ENCODE measurements at places on chromosomes 1 and 21. TPM values are rescaled to one million over a fixed set of nuclear protein-coding genes. Genes with fewer than 3 reads are reported as not detected.

Gene TRIM67
- not detected for total RNA-seq

Gene APOBEC4
- total RNA-seq, result 3.1 TPM

Gene GRIK3
- total RNA-seq, result not detected

Gene FMO3
- total RNA-seq, result 12.6 TPM

Gene GJA4
- total RNA-seq, result 5.2 TPM

Gene KRTAP11-1
- 0.46 TPM for total RNA-seq

Gene AKR7A3
- total RNA-seq, result 2.1 TPM

Gene LRRN2
- 4.2 TPM for total RNA-seq

Gene NEXN
- 14.3 TPM for total RNA-seq

Gene GPR161
- 13.6 TPM for total RNA-seq

Gene LCE4A
- total RNA-seq, result not detected

Gene IL10
- total RNA-seq, result 5.2 TPM

Gene CFHR5
- total RNA-seq, result not detected

Gene FRRS1
- 2.2 TPM for total RNA-seq

Gene FHL3
- 16.2 TPM for total RNA-seq

Gene ZZZ3
- total RNA-seq, result 48.8 TPM

Gene KIF17
- total RNA-seq, result 5.6 TPM

GRCh38 chr21:33265664-33266049 is 510 bp upstream of the IL10RB start:
- no peak for DNase-seq

- DNase-seq, result no peak
Observed at GRCh38 chr1:16294219-16295212, 57.5 kb upstream of the CPLANE2 start.

DNA sequence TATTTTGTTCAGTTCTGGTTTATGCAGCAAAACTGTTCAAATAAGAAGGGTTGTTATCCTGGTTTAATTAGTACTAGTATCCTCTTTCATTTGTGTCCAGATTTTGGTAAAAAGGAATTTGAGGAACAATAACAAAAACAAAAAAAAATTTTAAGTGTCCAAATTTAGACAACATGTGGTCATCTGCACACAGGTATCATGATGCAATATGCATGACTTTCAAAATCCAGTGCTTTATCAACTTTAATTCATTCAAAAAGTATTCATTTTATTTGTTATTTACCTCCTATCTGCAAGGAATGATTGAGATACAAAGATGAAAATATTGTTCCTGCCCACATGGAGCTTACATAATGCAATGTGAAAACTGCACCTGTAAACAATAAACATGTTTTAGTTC is 16.7 kb upstream of the MAGI3 start:
- DNase-seq, result no peak

- DNase-seq, result no peak
Observed at GRCh38 chr21:28865488-28866186, 127.0 kb downstream of the LTN1 start.

GRCh38 chr1:28718586-28719331 is 18.0 kb upstream of the YTHDF2 start:
- no peak for DNase-seq

DNA sequence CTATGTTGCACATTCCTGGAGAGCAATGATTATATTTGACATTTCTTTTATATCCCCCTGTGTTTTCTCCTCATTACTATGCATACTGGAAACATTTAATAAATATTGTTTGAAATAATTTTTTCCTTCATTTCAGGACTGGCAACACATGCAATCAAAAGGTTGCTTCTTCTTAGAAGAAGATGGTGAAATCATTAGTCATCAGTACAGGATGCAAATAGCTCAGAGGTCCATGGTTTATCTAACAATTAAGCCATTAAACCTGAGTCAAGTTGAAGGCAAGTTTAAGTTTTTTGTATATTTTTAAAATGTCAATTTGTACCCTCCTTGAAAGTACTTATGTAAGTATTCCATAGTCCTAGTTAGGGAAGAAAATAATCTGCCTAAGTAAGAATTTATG is 22.5 kb downstream of the EFCAB7 start:
- no peak for DNase-seq

- DNase-seq, result peak; percentile 64
Observed at GRCh38 chr1:225921734-225922709, 2.0 kb downstream of the PYCR2 start.

- peak; percentile 91 for DNase-seq
Observed at GRCh38 chr1:16167331-16168143, 11.7 kb upstream of the EPHA2 start.

DNA sequence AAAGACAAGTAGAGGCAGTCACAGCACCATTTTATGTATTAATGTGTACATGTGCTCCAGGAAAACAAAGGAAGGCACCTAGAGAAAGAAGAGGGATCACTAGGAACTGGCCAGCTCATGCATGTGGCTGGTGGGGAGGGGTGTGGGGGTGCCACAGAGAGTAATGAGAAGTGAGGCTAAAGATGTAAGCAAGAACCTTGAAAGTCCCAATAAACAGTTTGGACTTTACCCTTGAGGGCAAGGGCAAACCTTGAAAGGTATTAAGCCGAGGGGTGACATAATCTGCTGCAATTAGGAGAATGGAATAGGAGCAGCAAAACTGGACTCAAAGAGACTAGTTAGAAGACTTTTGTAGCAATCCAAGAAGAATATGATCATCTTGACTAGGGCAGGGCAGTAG is 51.5 kb downstream of the ERI3 start:
- DNase-seq, result no peak

GRCh38 chr1:64839732-64840405 is 95.0 kb downstream of the RAVER2 start:
- no peak for DNase-seq

DNA sequence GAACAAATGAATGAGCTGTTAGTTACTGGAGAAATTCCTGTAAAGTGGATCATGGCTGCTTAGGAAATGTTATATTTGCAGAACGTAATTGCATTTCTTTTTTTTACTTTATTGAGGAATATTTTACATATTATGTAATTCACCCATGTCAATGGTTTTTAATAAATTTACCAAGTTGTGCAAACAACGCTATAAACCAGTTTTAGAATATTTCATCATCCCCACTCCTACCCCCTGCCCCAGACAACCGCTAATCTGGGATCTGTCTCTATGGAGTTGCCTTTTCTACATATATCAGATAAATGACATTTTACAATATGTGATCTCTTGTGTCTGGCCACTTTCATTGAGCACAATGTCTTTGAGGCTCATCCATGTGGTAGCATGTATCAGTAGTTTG is 4.3 kb upstream of the IFFO2 start:
- DNase-seq, result no peak

DNA sequence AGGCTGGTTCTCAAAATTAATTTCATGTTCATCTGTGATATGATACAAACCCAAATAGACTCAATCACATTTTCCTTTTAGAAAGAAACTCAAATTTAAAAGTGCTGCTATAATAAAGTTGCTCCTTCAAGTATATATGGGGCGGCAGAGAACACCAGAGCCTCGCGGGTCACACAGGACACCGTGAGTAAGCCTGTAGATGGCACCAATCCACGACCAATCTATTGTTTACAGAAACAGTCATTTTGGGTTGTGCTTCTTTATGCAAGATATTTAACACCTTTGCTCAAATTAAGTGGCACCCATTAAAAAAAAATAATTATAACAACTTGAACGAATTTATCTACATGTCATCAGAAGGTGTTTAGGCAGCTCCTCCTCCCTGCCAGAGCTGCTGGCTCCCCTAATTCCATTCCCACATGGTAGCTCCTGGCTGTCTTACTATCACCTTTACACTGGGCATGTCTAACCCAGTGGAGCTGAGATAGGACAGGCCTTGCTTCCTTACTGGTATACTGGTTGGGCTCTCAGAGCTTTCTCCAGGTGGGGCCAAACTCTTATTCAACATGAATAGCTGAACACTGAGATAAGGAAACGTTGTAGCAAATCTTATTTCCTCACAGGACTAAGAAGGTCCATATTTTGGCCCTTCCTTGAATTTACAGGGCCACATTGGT is 287.0 kb downstream of the SDCCAG8 start:
- no peak for DNase-seq

DNA sequence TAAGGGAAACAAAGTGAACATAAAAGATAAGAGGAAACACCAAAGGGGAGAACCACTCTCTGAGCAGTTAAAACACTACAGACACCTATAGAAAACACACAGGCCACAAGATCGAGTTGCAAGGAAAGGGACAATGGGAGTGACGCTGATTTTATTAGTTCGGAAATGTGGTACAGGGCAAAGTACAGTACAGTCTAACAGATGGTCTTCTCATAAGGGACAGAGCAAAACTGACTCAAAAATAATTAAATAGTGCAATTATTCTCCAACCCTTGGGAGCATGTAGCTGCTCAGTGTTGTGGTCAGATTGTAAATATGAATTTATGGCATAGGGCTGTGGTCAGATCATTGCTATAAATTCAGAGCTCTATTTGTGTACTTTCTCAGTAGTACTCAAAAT is 352.0 kb downstream of the USH2A start:
- no peak for DNase-seq

GRCh38 chr1:203306089-203306964 is 1.0 kb downstream of the BTG2 start:
- DNase-seq, result peak; percentile 96

- DNase-seq, result no peak
Observed at GRCh38 chr1:215160351-215160750, 77.8 kb downstream of the KCNK2 start.

DNA sequence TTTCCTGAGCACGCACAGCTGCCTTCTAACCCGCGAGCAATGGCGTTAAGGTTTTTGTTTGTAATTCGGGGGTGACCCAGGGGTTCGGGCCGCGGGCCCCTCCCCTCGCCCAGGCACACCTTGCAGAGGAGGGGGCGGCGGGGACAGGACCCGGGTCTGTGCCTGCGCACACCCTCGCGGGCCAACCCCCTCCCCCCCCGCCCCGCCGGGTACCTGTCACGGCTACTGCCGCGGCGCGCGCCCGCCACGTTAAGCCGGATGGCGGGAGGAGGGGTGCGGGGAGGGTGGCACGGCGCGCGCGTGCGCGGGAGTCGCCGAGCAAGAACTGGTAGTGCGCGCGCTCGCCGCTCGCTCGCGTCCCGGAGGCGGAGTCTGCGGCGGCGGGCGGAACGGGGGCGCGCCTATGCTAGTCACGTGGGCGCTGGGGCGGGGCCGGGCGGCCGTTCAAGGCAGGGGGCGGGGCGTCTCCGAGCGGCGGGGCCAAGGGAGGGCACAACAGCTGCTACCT is at the start of gene TPTE:
Gene TPTE, plus strand, starts transcription at position 493 of the 508 bp plus-strand sequence. CDS start 17,141 bp downstream, outside the sequence.
- peak; percentile 86 for DNase-seq

- no peak for DNase-seq
Observed at GRCh38 chr1:148333875-148334338, 149.2 kb downstream of the PPIAL4G start.

DNA sequence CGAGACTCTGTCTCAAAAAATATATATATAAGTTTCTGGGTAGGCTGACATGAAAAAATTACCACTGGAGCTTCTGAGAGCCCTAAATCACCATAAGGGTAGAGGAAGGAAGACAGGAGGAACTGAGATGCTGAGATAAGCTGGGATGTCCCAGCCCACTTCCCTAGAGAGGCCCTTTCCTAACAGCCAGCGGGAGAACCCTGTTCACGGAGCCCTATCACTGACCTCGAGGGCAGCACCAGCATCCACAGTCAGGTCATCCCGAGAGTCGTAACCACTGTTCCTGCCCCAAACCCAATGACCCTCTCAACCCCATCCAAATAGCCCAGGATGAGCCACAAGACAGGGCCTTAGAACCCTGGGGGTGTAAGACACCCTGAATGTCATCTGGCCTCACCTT is 77.5 kb downstream of the CD34 start:
- DNase-seq, result no peak

GRCh38 chr1:3069491-3070308 is 697 bp downstream of the PRDM16 start:
- DNase-seq, result peak; percentile 52

- DNase-seq, result no peak
Observed at GRCh38 chr21:17783481-17784179, 35.5 kb downstream of the C21orf91 start.

DNA sequence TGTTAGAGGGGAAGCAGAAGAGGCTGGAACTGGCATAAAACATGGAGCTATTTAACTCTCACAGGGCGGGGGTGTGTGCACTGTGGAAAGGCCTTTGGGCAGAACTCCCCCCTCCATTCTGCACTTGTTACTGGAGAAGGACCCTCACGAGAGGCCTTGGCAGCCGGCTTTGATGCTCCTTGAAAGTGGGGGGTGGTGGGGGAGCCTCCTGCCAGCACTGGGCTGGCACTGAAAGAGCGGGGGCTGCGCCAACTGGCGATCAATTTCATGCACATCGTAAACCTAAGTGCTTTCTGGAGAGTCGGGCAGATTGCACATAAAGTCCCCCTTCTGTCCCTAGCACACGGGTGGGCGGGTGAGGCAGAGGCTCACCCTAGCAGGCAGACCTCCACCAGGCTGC is 28.9 kb downstream of the FOXO6 start:
- DNase-seq, result no peak

DNA sequence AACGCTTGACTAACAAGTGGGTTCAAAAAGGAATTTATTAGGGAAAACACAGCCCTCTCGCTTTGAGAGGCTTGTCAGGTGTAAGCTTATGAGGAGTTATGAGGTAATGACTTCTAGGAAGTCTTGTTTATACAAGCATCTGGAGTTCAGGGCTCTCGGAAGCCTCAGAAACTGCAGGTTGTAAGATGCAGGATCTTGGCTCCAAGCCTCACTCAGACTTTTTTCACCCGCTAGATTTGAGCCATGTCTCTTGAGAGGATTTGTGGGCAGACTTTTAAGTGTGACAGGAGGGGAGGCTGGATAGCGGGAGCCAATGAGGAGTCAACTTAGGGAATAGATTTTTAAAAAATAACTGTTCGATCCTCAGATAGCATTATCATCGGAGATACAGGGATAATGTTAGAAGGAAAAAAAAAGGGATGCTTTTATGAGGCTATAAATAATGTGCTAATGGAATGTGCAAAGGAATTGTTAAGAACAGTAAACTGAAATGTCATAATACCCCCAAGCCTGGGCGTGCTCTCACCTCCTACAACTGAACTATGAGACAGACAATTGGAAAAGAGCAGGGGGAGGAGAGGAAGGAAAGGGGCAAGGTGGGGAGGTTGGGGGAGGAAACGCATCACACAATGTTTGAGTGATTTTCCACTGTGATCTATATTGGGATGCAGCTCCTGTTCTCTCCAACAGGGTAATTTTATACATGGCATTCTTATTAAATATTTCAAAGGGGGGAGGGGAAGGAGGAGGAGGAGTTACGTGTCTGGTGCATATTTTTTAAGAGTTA is 107.4 kb upstream of the ESRRG start:
- DNase-seq, result peak; percentile 71

DNA sequence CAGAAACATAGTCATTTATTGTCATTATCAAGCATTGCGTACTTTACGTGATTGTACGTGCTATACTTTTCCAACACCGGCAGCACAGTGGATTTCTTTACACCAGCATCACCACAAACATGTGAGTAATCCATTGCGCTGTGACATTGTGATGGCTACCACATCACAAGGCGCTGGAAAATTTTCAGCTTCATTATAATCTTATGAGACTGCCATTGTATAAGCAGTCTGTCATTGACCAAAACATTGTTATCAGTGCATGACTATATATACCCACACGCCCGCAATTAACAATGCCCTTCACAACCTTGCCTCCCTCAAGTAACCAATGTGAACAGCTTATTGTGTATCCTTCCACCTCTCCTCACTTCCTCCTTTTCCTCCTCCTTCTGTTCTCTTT is 137.6 kb downstream of the ZZZ3 start:
- DNase-seq, result no peak
